ENCODE measurements at places on chromosomes 12 and 14.
A peak's percentile ranks its signal among the peaks of the same experiment; 100 is the strongest.

- no peak for DNase-seq
Observed at GRCh38 chr12:42859612-42860011, 270.1 kb upstream of the PRICKLE1 start.

- no peak for DNase-seq
Observed at GRCh38 chr12:106487664-106488063, 95.1 kb upstream of the RFX4 start.

DNA sequence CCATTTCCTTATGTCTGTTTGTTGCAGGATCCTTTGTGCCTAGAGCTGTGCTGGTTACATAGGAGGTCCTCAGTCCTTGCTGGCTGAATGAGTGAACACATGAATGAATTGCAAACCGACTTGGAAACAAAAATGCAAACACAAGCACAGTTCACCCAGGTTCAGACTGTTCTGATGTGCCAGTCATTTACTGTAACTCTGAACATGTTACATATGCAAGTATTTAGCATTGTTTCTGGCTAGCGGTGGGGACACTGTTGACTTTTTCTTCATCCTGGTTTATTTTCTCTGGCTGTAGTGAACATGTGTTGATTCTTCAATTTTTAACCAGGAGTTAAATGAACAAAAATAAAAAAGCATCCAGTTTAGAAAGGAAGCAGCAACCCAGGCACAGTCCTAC is 33.4 kb downstream of the TSPAN9 start:
- DNase-seq, result no peak

- DNase-seq, result no peak
Observed at GRCh38 chr12:3685830-3686229, 67.1 kb downstream of the CRACR2A start.

DNA sequence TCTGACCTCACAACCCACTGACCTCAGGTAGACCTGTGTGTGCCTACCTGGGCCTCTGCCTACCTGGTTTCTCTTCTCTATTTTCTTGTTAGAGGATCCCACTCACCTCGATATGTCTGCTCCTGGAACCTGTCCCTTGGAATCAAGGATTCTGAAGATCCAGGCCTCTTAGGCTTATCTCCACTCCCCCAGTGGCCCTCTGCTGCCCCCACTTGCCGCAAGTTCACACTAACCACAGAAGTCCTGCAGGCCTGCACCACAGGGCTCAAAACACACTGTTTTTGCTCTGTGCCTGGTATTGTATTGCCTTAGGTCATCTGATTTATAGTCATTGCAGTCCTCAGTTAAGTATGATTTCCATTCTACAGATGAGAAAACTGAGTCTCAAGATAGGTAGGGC is 15.3 kb upstream of the NRXN3 start:
- DNase-seq, result no peak

DNA sequence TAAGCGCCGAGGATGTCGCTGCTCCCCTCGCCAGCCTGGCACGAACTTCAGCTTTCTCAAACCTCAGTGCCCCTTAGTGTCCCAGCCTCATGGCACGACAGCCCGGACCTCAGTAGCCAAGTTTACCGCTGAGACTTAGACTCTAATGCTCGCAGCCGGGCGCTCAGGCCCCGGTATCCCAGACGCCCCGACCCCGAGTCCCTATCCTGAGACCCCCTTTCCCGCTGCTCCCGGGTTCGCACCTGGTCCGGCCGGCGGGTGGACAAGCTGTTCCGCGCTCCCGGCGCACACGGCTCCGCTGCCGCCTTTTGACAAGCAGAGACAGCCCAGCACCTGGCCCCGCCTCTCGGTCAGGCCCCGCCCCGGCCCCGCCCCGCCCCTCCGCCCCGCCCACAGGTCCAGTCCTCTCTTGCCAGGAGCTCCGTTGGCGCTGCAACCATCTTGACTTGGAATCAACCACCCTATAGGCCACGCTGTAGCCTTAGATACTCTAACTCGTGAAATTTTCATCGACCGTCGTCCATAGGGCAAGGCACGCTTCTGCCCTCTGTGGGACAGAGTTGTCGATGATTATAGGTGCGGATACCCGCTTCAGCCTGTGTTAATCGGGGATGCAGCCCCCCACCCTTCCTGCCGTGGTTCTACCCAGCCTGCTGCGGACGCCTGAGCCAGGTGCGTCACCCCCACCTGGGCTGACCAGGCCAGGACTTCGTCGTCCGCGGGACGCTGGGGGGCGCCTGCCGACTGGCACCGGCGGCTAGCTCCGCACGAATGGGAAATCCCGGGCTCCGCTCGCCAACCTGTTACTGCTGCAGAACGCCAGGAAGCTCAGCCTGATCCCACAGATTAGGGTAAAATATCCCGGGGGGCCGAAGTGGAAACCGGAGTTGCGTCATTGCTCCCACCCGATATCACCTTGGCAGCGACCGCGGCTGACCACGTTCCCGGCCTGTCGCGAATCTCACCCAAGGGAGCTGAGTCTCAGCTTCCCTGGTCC is at the start of gene VDR:
Gene VDR, minus strand, starts transcription at position 282 of the 997 bp plus-strand sequence. CDS start 25,881 bp downstream, outside the sequence.
- DNase-seq, result peak; percentile 92

GRCh38 chr12:70398862-70399261 is 32.8 kb downstream of the KCNMB4 start:
- DNase-seq, result no peak

GRCh38 chr12:110033888-110034287 is 14.4 kb downstream of the C12orf76 start:
- DNase-seq, result no peak

- DNase-seq, result no peak
Observed at GRCh38 chr14:24108336-24108874, 6.2 kb upstream of the DCAF11 start.

DNA sequence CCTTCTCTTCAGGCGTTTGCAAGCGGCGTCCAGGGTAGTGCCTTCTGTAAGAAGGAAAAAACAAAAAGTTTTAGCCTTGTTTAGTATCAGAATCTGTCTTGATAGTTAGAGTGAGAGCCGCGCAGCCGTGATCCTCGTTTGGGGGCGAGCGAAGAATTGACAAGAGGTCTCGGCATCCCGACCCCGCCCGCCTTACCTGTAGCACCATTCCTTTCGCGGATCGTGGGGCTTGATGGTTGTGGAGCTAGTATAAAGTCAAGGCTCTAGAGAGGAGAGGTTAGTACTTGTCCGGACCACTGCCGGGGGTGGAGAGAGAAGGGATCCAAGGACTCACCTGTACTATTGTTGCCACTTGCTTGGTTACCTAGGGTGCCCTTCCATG is 494 bp downstream of the TMTC3 start:
- DNase-seq, result peak; percentile 67

- DNase-seq, result no peak
Observed at GRCh38 chr12:111267144-111267543, 101.8 kb downstream of the PHETA1 start.

DNA sequence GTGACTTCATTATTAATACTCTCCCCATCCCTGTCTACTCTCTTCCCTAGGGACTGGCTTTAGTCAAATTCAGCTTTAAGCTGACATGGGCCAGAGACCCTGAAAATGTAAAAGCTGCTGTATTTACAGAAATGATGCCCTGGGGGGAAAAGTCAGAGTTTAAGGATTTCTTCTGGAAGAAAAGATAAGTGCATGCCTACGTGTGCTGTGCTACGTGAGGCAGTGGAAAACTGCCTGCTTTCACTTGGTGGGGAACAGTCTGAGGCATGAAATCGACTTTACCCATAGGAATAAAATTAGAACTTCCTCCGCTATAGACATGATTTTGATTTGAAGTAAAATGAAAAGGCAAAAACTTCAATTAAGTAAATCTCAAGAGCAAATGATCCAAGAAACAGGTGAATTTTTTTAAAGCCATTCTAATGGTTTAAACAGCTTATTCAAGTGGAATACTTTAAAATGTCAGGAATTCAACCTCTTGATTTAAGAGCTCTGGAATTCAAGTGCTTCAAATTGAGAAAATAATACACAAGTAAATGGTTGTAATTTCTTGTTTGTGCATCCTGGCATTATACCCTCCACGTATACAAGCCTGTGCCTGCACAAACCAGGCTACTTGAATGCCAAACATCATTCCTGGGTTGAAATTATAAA is 168.5 kb downstream of the FOXN3 start:
- DNase-seq, result no peak

- no peak for DNase-seq
Observed at GRCh38 chr14:81605660-81606059, 72.0 kb upstream of the SEL1L start.

DNA sequence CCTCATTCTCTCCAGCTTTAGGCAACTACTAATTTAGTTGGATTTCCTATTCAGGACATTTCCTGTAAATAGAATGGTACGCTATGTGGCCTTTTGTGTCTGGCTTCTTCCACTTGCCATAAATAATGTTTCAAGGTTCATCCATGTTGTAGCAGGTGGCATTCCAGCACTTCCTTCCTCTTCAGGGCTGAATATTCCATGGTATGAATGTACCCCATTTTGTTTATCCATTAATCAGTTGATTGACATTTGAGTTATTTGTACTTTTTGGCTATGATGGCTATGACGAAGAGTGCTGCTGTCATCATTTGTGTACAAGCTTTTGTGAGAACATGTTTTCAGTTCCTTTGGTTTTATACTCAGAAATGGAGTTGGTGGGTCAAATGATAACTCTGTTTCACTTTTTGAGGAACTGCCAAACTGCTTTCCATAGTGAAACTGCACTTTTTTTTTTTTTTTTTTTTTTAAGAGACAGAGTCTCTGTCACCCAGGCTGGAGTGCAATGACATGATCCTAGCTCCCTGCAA is 6.5 kb upstream of the CDK2AP1 start:
- no peak for DNase-seq

DNA sequence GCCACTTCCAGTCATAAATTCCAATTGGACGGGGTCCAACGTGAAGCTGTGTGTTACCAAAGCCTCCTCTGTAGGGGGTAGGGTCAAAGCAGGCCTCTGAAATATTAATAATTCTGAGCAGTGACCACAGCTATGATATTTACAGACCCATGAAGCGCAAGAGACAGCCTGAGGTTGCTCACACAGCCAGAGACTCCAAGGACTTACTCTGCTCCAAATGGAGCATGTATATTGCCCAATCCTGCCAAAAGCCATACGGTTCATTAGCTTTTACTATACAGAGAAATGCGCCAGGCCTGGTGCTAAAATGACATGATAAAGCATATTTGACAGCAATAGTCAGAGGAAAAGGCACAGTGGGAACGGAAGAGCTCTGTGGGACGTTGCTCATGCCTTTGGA is 151.3 kb downstream of the PAH start:
- no peak for DNase-seq

DNA sequence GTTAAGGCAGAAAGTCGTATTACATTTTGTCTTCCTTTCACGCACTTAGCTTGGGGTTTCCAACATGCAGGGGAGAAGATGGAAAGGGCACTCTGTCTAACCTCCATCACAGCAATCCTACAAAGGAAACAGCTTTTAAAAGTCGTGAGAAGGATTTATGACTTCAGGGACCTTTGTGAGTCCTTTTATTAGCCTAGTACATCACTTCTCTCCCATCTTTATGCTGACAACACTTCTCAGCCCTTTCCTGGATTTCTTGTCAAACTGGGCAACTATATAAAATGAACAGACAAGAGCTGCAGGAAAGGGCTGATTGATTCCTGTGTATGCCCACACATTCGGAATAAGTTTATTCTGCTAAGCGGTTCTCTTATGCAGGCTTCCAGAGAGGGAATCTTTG is 159.0 kb downstream of the DERA start:
- DNase-seq, result no peak

- DNase-seq, result peak; percentile 60
Observed at GRCh38 chr14:103819503-103820307, 27.7 kb downstream of the PPP1R13B start.

DNA sequence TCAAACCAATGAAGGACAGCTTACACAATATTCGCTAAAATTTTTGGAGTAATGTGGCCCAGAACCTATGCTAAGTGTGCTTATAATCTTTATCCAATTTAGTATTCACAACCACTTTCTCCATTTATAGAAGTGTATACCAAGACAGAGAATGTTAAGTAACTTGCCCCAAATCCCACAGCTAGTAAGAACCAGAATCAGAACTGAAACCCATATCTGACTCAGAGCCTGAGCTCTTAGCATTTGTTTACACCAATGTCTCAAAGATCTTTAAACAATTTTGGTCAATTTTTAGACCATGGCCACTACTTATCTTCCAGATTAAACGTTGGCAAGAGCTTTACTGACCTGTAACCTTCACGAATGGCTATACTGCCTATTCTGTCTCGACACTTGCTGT is 53.0 kb downstream of the PAPLN start:
- no peak for DNase-seq

GRCh38 chr14:49550286-49551184 is 35.6 kb downstream of the RPS29 start:
- no peak for DNase-seq

DNA sequence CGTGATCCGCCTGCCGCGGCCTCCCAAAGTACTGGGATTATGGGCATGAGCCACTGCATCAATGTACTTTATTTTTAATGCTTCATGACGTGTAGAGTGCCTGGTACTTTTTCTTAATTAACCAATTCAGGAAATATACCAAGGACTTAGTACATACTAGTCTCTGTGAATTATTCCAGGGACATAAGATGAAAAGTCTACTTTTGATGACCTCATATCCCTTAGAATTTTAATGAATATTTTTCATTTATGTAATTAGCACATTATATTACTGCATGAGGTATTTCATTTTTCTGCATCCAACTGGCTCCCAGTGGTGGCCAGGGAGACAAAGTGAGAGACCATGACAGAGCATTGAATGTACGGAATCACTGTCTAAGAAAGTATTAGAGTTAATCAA is 577.7 kb upstream of the NOVA1 start:
- DNase-seq, result no peak

GRCh38 chr12:25833657-25834056 is 124.8 kb upstream of the RASSF8 start:
- DNase-seq, result no peak

DNA sequence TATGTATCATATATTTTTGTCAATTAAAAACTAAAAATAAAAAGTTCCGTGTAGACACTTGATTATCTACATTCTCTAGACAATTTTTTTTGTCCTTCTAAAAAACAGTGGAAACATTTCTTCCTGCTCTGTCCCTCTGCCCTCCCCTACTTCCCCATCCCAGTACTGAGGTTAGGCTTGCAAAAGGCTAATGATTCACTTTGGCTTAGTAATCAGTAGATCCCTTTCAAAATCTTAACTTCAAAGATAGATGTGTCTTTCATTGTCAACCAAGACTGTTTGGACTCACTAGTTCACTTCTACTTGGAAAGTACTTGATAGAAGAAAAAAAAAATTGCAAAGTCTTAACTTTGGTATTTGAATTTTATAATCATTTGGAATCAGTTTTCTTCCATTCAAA is 3.8 kb downstream of the SETD3 start:
- DNase-seq, result no peak

GRCh38 chr14:90671382-90672234 is 144.6 kb downstream of the TTC7B start:
- no peak for DNase-seq

DNA sequence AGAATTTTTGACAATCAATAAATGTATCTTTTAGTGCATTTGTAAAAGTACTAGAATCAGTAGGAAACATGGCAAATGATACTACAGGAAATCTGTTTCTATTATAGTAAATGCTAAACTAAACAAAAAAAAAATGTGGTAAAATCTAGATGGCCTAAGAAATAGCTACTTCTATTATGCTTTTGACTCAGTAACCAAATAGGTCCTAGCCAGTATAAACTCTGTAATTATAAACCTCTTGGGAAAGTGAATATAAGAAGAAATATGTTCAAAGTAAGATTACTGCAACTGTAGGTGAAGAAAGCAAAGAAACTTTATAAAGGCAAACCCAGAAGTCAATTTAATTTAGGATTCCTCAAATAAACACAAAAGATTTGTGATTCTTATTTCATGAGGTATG is 581.2 kb downstream of the LRFN5 start:
- no peak for DNase-seq
